ENCODE measurements at places on chromosomes 12 and 14.

GRCh38 chr14:62706217-62706616, 339.0 kb downstream of the KCNH5 start:
- DNase-seq: peak; percentile 22

DNA sequence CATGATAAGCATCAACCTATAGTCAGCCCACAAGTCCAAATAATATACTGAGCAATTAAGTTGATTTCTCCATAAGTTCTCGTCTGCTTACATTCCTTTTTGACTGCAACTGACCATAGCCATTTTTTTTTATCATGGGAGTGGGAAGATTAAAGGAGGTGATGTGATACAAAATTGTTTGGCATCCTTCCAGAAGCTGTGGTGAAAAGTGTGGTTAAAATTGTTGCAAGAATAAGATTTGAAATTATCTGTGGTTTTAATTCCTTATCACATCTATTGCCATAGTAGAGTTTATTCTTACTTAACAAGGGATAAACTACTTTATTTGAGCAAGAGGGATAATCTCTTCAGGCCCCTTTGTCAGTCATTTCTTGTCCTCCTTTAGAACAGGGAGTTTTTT, 50.7 kb downstream of the LIN52 start:
- DNase-seq: no peak

DNA sequence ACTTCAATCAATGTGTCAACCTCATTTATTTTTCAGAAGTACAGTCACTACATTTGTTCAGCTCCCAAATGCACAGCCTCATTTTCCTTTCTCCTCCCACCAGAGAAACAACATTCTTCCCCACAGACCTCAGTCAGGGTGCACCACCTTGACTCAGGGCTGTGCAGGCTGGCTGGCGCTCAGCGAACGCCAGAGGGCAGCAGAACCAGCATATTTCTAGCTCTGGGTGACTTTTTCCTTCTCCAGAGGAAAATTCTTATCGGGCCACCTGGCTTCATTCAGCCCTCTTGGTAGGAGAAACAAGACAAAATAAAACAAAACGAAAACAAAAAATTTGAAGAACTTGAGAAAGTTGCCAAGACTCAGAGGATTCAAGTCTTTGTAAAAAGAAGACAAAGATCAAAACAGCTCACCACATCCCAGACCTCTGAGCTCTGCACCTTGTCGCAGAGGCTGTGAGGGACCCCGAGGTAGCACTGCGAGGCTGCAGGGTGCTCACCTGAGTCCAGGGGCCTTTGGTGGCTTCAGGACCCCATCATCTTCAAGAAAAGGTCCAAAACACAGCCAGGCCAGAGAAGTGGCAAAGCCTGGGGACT, 33.7 kb downstream of the PAH start:
- peak; percentile 79 for DNase-seq

DNA sequence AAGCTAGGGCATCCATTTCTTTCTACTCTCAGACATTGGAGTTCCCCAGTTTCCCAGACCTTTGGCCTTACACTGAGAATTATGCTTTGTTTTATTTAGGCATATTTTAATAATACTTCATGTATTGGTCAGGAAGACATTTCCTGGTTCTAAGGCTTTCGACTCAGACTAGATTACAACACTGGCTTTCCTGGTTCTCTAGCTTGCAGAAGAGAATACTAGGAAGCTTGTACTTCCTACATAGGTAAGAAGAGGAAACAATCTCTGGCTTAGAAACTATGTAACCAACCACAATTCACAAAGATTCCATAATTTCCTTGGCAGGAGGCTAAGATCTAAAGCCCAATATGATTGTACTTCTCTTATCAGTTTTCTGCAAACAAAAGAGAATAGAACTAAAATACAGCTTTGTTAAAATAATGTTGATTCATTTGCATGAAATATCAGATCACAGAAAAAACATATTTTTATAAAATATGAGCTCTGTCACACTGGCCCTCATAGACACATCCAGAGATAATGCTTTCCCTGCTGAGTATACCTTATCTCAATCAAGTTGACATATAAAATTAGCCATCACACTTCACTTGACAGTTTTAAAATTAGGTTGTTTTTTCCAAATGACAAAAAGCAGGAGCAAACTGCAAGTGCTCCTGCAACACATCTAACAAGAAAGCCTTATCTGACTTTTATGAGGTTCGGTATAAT, 30.5 kb downstream of the CLEC2D start:
- DNase-seq: peak; percentile 33

All from adipocyte (in vitro differentiated cells).